ENCODE measurements at places on chromosomes 5 and 9.

- no peak for DNase-seq
These were observed 109.4 kb downstream of the PSD2 start for GRCh38 chr5:139904816-139905661.

GRCh38 chr5:179316982-179317381 lies 28.3 kb downstream of the ADAMTS2 start:
- no peak for DNase-seq

DNA sequence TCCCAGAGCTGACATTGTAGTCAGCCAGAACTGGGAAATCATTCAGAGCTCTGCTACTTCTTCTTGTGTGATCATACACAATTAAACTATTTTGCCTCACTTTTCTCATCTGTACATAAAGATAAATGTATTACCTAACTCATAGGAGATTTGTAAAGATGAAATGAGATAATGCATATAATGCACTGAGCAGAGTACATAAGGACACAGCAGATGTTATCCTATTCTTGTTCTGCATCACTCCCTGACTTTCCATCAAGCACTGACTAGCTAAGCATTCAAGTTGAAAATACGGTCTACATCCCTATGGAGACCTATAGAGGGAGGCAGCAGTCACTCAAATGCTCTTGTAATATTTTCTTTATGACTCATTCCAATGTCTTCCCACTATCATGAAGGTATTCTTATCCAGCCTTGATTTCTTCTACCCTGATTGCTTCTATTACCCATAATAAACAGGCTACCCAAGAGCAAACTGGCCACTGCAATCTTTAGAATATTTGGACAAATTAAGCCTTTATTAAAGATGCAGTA lies 16.3 kb upstream of the PRR16 start:
- no peak for DNase-seq

- no peak for DNase-seq
These were observed 3.6 kb upstream of the PSMD5 start for GRCh38 chr9:120846251-120846889.

- no peak for DNase-seq
These were observed 27.5 kb downstream of the B4GALT1 start for GRCh38 chr9:33139421-33140228.

GRCh38 chr9:30796764-30797163 lies 1587.7 kb upstream of the ACO1 start:
- no peak for DNase-seq

DNA sequence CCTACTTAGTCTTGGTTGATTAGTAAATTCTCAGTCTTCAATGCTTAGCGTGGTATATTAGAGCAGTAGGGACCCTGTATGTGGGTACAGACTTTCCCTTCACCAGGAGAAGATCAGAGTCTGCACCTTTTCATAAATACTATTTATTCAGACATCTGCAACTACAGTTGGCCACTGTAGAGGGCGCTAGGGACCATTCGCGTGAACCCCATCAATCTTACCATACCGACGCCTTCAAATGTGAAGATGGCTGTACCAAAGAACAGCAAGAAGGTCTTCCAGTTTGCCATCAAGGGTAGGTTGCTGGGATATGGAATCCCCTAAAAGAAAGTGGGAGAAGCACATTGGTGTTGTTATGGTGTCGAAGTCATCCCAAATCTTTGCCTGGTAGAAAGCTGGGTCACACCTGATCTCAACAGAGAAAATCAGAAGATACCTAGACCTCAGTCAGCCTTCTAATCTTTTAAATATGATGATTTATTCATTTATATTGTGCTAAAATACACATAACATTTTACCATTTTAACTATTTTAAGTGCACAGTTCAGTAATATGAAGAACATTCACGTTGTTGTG lies 19.1 kb downstream of the SLC36A3 start:
- DNase-seq, result no peak

DNA sequence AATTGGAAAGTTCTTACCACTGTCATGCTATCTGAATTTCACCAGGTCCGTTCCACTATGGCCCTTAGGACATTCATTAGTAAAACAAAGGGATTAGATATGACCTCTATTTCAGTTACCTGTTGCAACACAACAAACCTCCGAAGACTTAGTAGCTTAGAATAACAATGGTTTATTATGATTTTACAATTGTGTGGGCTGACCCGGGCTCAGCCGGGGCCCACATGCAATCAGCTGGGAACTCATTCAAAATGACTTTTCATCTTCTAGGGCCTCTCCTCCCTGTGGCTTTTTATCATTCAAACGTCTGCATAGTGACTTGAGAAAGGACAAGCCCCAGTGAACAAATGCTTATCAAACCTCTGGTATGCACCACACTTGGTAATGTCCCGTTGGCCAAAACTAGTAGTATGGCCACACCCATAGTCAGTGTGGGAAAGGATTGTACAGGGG lies 2.3 kb upstream of the FBXW11 start:
- DNase-seq, result no peak

GRCh38 chr5:83125560-83125959 lies 48.2 kb downstream of the XRCC4 start:
- DNase-seq, result no peak

- DNase-seq, result no peak
These were observed 901 bp upstream of the SLC12A7 start for GRCh38 chr5:1112596-1113331.

- no peak for DNase-seq
These were observed 86.3 kb downstream of the ZNF618 start for GRCh38 chr9:113962396-113962795.

- no peak for DNase-seq
These were observed 39.0 kb upstream of the CD180 start for GRCh38 chr5:67235399-67236110.

GRCh38 chr5:166178411-166179080 lies 2112.9 kb upstream of the WWC1 start:
- DNase-seq, result no peak

GRCh38 chr9:126093771-126094170 lies 232.9 kb upstream of the MVB12B start:
- DNase-seq, result no peak

Data from activated CD4-positive, CD25-positive, alpha-beta regulatory T cell treated with anti-CD3 and anti-CD28 coated beads, Interleukin-2, amount 50 U/mL, for 16 hours (primary cell).